ENCODE measurements at places on chromosomes 7 and 10.
A peak's percentile ranks its signal among the peaks of the same experiment; 100 is the strongest.

- DNase-seq: no peak
These were observed 56.3 kb downstream of the ZMIZ1 start for GRCh38 chr10:79125092-79125491.

DNA sequence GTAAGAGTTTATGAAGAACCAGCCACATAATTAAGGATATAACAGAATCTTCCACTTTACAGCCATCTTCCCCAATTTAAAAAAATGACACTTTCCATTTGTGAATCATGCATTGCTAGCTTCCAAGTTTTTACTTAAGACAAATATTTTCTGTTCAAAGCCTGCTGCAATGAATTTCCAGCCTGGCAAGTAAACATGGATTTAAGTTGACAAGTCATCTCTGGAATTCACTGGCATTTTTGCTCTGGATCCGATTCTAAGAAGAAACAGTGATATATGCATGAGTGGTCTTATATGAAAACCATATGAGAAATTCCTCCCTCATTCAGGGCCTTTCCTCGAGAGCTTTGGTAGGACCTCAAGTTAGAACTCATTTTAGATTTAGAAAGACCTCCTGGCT is 116.1 kb upstream of the CDCA7L start:
- no peak for DNase-seq

- DNase-seq: no peak
These were observed 94.6 kb upstream of the BTBD16 start for GRCh38 chr10:122176232-122177213.

DNA sequence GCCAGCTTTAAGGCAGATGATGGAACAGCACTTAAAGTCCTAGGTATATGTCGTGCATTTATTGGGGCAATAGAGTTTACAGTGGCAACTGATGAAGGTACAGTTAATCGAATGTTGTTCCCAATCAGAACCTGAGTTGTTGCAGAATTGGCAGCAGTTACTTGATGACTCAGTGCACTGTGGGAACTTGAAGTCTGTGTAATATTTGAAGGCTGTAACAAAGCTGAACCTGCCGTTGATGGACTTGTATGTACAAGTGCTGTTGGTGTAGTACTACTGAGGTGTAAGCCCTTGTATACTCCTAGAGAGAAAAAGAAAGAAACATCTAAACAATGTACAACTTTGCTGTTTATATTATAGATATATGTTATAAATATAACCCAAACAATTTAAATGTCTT is 75.3 kb downstream of the EPC1 start:
- no peak for DNase-seq

DNA sequence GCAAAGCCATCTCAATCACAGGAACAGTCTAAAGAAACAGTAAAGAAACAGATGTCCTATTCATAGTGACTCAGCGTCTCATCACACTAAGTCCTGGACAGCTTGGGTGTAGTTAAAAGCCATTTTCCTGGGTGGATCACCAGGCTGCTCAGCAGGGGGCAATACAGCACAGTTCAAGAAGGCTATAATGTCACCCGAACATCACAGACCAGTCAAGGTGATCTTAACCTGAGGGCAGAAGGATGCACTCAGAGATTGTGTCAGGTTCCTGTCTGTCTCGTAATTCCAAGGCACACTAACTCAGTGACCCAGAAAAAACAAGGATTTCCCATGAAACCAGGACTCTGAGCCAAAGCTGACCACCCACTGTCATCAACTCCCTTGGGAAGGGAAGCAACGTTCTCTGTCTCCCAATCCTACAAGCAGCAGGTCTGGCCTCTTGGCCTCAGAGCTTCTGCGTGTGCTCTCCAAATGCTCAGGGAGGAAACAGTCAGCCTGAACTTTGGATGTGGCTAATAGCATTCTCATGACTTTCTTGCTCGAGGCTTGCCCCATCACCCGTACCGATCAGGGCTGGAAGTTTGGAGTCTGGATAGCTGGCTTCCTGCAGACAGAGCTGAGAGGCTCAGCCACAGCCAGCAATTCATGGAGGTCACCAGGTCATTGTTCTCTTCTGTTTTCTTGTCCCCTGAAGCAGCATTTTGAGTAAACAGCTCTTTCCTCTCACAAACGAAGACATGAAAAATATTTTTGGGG is 90.4 kb upstream of the FAM171A1 start:
- DNase-seq: peak; percentile 91

DNA sequence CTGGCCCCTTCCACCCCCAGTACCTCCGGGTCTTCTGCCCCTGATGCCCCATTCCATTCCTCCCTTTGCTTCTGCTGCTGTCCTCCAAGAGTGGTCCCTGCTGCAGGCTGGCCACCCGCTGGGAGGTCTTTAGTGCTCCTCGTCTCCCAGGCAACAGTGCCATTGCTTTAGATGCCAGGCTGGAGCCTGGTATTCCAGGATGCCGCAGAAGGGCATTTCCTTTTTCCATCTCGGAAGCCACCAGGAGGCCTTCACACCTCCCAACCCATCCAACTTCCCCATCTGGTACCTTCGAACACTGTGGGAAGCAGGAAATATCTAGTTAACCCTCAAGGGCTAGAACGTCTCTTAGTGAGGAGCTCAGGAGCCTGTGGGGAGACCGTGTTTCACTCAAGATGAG is 92.9 kb upstream of the DUSP5 start:
- DNase-seq: no peak

DNA sequence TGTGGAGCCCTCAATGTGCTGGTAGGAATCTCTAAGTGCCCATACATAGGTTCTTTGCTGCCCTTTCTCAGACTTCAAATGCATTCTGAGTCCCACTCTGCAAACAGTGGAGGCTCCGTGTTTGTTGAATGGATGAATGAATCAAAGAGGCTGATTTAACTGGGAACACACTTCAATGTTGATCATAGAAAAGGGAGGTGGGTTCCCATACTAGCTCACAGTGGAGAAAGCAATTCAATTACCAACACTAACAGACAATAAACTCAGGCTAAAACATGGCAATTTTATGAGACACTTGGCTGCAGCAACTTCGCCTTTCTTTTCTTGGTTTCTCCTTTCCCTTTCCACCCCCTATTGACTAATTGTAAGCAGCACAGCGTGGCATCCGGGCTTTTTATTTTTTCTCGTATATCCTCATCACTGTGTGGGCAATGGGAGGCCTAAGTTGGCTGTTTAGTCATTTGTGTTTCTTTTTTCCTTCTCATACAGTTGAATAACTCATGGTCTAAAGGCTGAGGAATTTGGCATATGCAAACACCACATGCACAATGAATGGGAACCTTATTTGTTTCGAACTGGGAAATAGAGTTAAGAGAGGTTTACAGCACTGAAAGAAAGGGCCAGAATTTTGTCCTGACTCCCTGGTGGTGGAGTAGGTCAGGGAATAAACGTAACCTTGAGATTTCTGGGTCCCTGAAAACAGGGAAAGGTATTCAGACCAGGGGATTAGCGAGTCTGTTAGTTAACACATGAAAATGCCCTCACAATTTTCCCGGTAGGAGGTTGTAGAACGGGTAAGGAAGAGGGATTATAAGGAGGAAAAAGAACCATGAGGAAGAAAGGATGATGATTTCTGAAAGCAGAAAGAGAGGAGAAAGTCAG is 858.5 kb downstream of the KCNMA1 start:
- DNase-seq: peak; percentile 56

GRCh38 chr10:67849331-67850011 is 11.5 kb upstream of the DNAJC12 start:
- DNase-seq: peak; percentile 95

- no peak for DNase-seq
These were observed 147.1 kb downstream of the PLXNA4 start for GRCh38 chr7:132429181-132429580.

- DNase-seq: no peak
These were observed 467.4 kb upstream of the FZD8 start for GRCh38 chr10:36109399-36110023.

DNA sequence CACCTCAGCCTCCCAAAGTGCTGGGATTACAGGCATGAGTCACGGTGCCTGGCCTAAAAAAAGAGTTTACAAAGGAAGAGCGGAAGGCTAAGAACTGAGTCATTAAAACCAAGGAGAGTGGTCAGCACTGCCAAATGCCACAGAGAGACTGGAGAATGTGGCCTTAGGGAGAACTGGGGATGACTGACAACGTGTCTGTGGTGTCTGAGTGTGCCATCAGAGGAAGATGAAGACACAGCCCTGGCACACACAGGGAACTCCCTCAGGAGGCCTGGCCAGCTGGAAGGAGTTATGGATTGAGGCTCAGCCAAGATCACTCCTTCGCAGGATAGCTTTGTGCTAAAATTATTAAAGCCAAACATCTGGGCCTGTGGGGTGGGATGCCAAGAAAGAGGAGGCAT is 3.9 kb upstream of the INA start:
- DNase-seq: peak; percentile 96

DNA sequence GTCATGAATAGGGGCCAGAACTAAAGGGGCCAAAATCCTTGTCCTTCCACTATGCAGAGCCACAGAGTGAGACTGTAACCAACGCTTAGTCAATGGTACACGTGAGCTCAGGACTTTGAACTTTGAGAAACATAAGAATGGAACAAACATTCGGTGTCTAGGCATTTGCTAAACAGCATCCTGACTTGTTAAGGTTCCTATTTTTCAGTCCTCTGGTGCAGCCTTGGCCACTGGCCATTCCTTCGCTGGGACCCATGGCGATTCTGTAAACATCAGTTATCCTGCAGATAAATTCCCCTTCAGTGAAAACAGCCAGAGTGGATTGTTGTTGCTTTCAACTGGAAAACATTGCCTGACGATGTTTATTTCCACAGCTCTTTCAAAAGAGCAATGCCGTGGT is 266.8 kb downstream of the SORCS1 start:
- DNase-seq: no peak

GRCh38 chr7:44348300-44348699 is 22.9 kb upstream of the CAMK2B start:
- peak; percentile 61 for DNase-seq

DNA sequence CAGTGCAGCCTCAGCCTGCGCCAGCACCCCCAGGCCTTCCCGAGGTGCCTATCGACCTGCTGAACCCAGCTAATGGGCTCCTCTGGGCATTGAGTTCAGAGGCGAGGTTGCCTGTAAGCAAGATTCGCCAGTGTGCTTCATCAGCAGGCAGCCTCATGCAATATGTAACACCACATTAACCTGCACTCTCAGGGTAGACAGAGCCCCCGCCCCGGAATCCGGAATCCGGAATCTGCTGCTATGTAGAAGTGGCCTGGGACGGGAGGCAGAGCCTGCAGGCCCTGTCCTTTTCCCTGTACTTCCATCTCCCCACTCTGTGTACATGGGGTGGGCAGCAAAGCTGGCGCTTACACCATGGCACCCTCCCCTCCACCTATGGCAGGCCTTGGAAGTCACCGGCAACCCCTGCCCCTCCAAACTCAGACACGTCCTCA is 83.9 kb upstream of the RET start:
- peak; percentile 38 for DNase-seq

DNA sequence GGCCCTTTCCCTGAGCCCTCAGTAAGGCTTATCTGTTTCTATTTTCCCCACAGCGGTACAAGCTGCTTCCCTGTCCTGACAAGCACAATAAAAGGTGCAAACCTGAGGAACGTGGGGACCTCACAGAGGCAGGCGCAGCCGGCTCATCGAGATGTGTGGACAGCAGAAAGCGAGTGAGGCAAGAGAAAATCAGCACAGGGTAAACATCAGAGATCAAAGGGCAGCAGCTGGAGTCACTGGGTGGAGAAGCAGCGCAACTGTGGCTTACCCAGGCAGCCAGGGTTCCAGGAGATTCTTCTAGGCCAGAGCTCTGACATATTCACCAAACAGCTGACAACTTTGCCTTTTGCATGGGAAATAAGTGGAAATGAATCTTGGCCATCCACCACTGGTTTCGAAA is 212.6 kb downstream of the WDR11 start:
- no peak for DNase-seq
